Ascending aorta (tissue), 2 donors: ENCODE measurements at places on chromosomes 1 and 21. TPM values are rescaled to one million over a fixed set of nuclear protein-coding genes. Genes with fewer than 3 reads are reported as not detected.

GRCh38 chr1:246497331-246497915 is 9.7 kb downstream of the SMYD3 start:
- DNase-seq = no peak

GRCh38 chr1:229023651-229024300 is 247.1 kb upstream of the RAB4A start:
- DNase-seq = no peak

- DNase-seq = no peak
Measured at GRCh38 chr1:203598752-203599151, 27.9 kb upstream of the ATP2B4 start.

GRCh38 chr1:1033009-1033587 is 13.2 kb downstream of the AGRN start:
- DNase-seq = no peak

DNA sequence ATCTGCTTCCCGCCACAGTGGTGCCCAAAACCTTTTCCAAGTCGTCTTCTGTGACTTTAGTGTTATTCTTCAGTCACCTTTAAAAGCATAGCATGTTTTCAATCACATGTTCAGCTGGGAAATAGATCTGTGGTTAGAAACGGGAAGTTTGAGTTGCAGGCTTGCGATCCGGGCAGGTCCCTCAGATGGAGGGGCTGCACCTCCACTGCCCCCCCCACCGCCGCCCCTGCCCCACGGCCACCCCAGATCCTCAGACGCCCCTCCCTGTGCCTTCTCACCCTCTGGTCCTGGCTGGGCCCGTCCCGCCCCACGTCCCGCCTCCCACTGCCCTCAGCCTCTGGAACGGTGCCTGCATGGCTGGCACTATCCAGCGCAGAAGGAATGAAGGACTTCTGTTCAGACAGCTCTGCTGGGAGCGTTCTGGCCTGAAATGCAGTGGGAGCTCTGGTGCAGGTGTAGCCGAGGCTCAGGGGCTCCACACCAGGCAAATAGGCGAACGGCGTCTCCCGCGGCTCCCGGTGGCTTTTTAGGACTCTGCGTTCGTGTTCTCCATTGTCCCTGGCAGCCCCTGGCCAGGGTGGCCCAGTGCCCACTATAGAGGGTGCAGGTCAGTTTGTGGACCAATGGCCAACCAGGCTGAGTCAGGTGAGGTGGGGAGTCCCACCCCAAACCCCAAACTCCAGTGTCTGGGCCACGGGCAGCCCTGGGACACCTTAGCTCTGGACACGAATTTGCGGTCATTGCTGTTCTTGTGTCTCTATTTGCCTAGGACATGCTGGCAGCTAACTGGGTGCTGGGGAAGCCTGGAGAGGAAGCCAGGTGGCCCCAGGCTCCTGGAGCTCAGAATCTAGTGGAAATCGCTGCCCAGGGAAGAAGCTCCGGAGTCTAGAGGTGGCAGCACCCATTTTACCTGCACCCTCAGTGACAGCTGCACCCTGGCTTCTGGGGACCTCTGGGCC is 67.1 kb downstream of the FAAP20 start:
- DNase-seq = no peak

DNA sequence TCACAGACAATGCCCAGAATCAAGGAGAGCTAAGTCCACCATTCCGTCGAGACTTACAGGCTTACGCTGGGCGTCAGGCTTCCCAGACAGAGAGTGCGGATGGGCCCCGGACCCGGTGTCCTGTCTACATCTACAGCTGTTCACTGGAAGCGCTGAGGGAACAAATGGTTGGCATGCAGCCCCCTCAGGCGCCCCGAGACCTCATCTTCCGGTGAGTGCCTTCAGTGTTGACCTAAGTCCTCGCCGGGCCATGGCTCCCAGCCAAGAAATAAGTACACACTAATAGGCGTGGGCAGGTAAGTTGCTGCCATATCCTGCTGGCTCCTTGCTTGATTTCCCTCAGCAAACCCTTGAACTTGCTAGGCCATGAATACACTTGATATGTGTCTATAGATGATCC is 26.2 kb downstream of the HYI start:
- no peak for DNase-seq

- no peak for DNase-seq
Measured at GRCh38 chr1:8063298-8064036, 37.4 kb upstream of the ERRFI1 start.

GRCh38 chr1:171969226-171969625 is 127.9 kb downstream of the DNM3 start:
- DNase-seq = no peak

SEC16B gene
- total RNA-seq = 8.6 TPM

- no peak for DNase-seq
Measured at GRCh38 chr1:181551249-181551648, 67.9 kb downstream of the CACNA1E start.

- DNase-seq = no peak
Measured at GRCh38 chr1:79507770-79508169, 501.2 kb upstream of the ADGRL4 start.

AGO3 gene
- 19.7 TPM for total RNA-seq

SRP9 gene
- total RNA-seq = 49.4 TPM

S100A3 gene
- not detected for total RNA-seq

- DNase-seq = no peak
Measured at GRCh38 chr1:213269829-213270228, 218.8 kb downstream of the RPS6KC1 start.

FAM163A gene
- not detected for total RNA-seq

FMO3 gene
- total RNA-seq = 6.0 TPM

DNA sequence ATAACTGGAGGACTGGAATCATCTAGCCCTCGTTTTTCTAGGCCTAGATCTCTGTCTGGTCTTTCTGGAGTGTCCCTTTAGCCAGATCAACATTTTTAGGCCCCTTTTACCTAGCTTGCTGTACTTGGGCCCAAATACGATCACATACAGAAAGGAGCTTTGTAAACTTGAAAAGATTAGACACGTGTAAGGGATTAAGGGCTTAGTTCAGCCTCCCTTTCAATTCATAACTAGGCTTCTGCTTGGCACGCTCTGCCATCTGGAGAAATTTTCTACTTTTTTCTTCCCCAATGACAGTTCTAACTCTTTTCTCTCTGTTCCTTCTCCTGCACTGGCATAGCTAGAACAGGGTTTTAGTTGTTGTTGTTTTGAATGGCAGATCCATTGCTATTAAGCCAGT is 153.3 kb upstream of the BEND5 start:
- DNase-seq = no peak

GRCh38 chr21:39189857-39190604 is 6.8 kb upstream of the PSMG1 start:
- no peak for DNase-seq

DNA sequence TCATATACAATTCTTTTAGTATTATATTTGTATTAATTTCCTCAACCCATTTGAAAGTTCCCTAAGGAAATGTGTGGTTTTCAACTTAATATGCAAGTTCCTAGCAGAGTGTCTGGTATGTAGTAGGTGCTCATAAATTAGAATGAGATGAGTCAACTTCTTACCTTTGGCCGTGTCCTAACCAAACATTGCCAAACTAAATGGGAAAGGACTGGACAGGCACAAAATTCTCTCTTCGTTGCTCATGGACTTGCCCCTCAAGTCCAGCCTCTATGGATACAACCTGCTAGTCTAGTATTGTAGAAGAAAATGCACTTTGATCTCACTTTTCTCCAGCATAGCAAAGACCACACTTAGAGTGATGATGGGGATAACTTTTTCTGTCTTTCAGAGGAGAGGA is 11.6 kb upstream of the MRPS14 start:
- no peak for DNase-seq

- DNase-seq = peak; percentile 80
Measured at GRCh38 chr1:201791779-201792173, 37.2 kb upstream of the IPO9 start.

GRCh38 chr1:245843101-245843500 is 664.0 kb downstream of the SMYD3 start:
- DNase-seq = no peak

LENEP gene
- total RNA-seq = not detected

GRCh38 chr1:164971921-164972415 is 384.5 kb downstream of the LMX1A start:
- DNase-seq = no peak

FAM72D gene
- total RNA-seq = not detected

GRCh38 chr1:208944981-208945451 is 638.5 kb upstream of the CAMK1G start:
- DNase-seq = no peak

GRCh38 chr1:185008838-185009237 is 34.5 kb upstream of the NIBAN1 start:
- no peak for DNase-seq

UBE2U gene
- total RNA-seq = not detected

FCRL2 gene
- total RNA-seq = not detected

DNA sequence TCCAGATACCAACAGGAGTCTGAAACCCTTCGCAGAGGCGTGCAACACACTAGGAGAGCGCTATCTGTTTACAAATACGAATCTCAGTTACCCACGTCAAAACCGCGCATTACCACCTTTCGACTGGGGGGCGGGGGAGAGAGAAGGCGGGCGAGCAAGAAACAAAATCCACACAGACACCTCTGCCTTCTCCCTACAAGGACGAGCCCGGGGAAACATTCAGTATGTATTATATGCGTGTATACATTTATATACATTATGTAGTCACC is 722 bp downstream of the TUT4 start:
- no peak for DNase-seq

GRCh38 chr1:38190983-38191382 is 144.4 kb upstream of the POU3F1 start:
- no peak for DNase-seq

- DNase-seq = no peak
Measured at GRCh38 chr1:44557778-44558177, 116.5 kb downstream of the TMEM53 start.

- DNase-seq = no peak
Measured at GRCh38 chr1:11802616-11802972, 3.2 kb downstream of the MTHFR start.

SPRR2G gene
- not detected for total RNA-seq

- peak; percentile 73 for DNase-seq
Measured at GRCh38 chr1:15153842-15154479, 414 bp downstream of the TMEM51 start.

GRCh38 chr1:214229736-214230135 is 51.2 kb upstream of the SMYD2 start:
- DNase-seq = no peak

- DNase-seq = no peak
Measured at GRCh38 chr1:30613188-30613587, 110.2 kb downstream of the MATN1 start.

C1orf185 gene
- not detected for total RNA-seq

- no peak for DNase-seq
Measured at GRCh38 chr1:186745531-186746146, 65.4 kb upstream of the PTGS2 start.

GRCh38 chr1:94989398-94989797 is 62.5 kb upstream of the CNN3 start:
- no peak for DNase-seq
